Osteocyte (in vitro differentiated cells): ENCODE measurements at places on chromosomes 12 and 14. TPM values are rescaled to one million over a fixed set of nuclear protein-coding genes. Genes with fewer than 3 reads are reported as not detected.
A peak's percentile ranks its signal among the peaks of the same experiment; 100 is the strongest.

GRCh38 chr12:119036878-119037825 is 55.8 kb downstream of the SRRM4 start:
- H3K27me3 ChIP-seq, result no peaks in the 10 kb centered on the region
- H3K4me1 ChIP-seq, result no peaks in the 10 kb centered on the region
- no peak for DNase-seq
- H3K27ac ChIP-seq, result no peak overlapping the region

Gene CLEC4C
- not detected in 2 replicates for total RNA-seq

GRCh38 chr12:59382282-59383078 is 213.3 kb upstream of the SLC16A7 start:
- peak overlapping the region; percentile 9 for H3K27ac ChIP-seq
- peaks cover 2% of the 10 kb centered on the region for H3K27me3 ChIP-seq
- no peak for DNase-seq
- peak overlapping the region; percentile 0 for H3K4me3 ChIP-seq

Gene SSPN
- total RNA-seq, result 19.2 and 23.3 TPM in 2 replicates

Gene SLC39A9
- 72.8 and 76.9 TPM in 2 replicates for total RNA-seq

DNA sequence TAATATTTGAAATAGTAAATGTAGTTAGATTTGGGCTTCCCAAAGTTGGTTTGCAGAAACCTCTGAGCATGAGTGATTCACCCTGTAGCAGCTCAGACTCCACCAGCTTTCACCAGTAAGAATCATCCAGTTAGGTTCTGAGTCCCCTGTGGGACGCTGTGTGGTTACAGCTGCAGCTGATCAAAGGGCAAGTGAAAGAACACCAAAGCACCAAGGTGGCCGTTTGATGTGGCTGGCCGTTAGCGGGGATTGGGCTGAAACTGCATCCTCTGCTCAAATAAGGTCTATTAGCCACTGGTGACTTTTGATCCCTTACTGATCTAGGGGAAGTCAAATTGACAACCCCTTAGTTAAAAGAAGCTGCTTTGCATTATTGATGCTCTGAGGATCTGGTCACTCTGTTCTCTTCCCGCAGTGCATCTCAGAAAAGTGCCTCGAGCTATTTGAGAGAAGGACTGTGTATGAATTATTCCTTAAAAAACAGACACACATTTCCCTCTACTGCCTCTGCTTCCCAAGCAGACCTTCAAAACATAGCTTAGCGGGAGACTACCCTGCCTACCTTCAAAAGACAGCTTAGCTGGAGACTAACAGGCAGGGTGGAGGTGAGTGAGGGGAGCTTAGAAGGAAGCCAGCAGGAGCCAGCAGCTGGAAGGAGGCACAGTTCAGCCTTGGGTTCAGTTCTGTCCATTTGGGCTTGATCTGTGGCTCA is 3.7 kb downstream of the ABHD12B start:
- H3K27ac ChIP-seq, result no peak overlapping the region
- peaks cover 23% of the 10 kb centered on the region for H3K4me1 ChIP-seq
- no peak for DNase-seq
- no peak overlapping the region for H3K4me3 ChIP-seq

GRCh38 chr12:3966376-3966775 is 93.2 kb upstream of the PARP11 start:
- no peaks in the 10 kb centered on the region for H3K36me3 ChIP-seq
- no peaks in the 10 kb centered on the region for H3K27me3 ChIP-seq
- no peaks in the 10 kb centered on the region for H3K4me1 ChIP-seq
- no peak overlapping the region for H3K27ac ChIP-seq
- no peak for DNase-seq
- no peak overlapping the region for H3K4me3 ChIP-seq

DNA sequence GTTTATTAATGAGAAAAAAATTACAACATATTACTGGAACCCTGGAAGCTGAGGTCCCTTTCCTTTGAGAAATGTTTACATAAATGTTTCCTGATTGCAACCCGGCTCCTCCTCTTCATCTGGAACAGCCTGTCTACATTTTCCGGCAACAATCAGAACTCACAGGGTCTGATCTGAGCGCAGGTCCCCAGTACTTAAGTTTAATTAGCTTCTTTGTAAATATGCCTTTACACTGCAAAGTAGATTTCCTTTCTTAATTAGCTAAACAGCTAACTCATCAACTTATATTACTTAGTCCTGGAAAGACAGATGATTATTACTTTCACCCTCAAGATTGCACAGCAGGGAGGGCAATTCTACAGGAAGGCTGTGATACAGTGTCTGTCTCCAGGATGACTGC is 213.0 kb downstream of the MON2 start:
- H3K36me3 ChIP-seq, result peaks cover 31% of the 10 kb centered on the region
- H3K4me3 ChIP-seq, result no peak overlapping the region
- no peak overlapping the region for H3K27ac ChIP-seq
- no peak for DNase-seq
- no peaks in the 10 kb centered on the region for H3K27me3 ChIP-seq
- peaks cover 19% of the 10 kb centered on the region for H3K4me1 ChIP-seq

DNA sequence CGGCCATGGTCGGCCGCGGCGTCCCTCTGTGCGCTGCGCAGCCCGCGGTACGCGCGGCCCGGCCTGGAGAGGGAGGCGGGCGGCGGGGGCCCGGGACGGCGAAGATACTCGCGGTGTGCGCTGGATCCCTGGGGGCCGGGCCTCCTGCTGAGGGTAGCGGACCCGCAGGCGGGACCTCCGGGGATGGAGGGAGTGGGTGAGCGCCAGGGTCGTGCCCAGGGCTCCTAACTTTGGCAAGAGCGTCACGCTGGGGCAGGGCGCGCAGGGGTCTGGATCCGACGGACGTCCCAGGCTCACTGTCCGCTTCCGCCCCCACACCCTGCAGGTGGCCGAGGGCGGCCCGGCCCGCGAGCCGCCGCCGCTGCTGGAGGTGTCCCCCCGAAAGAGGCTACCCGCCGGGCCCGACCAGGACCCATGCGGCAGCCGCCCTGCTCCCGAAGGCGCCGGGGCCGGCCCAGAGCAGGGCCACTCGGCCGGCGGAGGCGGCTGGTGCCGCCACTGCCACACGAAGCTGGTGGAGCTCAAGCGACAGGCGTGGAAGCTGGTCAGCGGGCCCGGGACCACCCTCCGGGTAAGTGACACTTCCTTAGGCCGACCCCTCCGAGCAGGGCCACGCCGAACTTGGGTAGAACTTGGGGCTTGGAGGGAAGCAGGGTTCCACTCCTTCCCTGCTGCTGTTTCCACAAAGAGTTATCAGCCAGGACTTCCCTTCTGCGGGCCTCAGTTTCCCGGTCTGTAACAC is 502 bp downstream of the KIF26A start:
- no peaks in the 10 kb centered on the region for H3K36me3 ChIP-seq
- peaks cover 22% of the 10 kb centered on the region for H3K4me1 ChIP-seq
- peaks cover 22% of the 10 kb centered on the region for H3K27me3 ChIP-seq

DNA sequence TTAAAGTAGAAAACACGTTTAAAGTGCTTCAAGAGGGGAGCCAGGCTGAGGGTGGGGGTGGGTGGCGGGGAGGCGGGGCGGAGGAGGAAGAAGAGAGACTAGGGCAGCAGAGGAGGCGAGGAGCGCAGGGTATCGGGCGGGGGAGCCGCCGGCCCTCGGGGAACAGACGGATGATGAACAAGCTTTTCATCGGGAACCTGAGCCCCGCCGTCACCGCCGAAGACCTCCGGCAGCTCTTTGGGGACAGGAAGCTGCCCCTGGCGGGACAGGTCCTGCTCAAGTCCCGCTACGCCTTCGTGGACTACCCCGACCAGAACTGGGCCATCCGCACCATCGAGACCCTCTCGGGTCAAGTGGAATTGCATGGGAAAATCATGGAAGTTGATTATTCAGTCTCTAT is 39.2 kb downstream of the ZCRB1 start:
- H3K36me3 ChIP-seq, result no peaks in the 10 kb centered on the region
- no peak overlapping the region for H3K27ac ChIP-seq
- no peak overlapping the region for H3K4me3 ChIP-seq
- peaks cover 4% of the 10 kb centered on the region for H3K4me1 ChIP-seq

GRCh38 chr12:13288937-13289652 is 92.6 kb downstream of the EMP1 start:
- H3K27me3 ChIP-seq, result peaks cover 18% of the 10 kb centered on the region
- H3K4me3 ChIP-seq, result no peak overlapping the region
- no peak for DNase-seq
- H3K4me1 ChIP-seq, result no peaks in the 10 kb centered on the region
- H3K36me3 ChIP-seq, result no peaks in the 10 kb centered on the region
- no peak overlapping the region for H3K27ac ChIP-seq

Gene POTEM
- total RNA-seq, result not detected in 2 replicates

DNA sequence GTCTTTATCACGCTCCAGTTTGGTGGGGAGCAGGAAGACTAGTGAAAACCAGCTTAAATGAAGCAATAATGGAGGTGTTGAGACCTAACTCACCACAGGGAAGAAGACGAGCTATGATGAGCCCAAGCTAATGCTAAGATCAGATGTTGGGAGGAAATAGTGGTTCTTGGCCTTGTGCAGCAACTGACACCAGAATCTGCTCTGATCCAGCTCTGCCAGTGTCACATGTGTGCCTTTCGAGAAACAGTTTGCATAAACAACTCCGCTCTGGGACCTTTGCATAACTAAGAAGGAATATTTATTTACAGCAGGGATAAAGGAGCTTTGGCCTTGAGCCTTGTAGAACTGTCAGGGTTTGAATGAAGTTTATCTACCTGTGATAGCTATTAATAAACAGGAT is 369.4 kb upstream of the CCDC196 start:
- DNase-seq, result no peak
- H3K36me3 ChIP-seq, result no peaks in the 10 kb centered on the region
- no peak overlapping the region for H3K4me3 ChIP-seq
- no peaks in the 10 kb centered on the region for H3K4me1 ChIP-seq
- H3K27ac ChIP-seq, result no peak overlapping the region
- no peaks in the 10 kb centered on the region for H3K27me3 ChIP-seq

Gene MYO1A
- not detected in 2 replicates for total RNA-seq

Gene ZNF664
- 133 and 134 TPM in 2 replicates for total RNA-seq

DNA sequence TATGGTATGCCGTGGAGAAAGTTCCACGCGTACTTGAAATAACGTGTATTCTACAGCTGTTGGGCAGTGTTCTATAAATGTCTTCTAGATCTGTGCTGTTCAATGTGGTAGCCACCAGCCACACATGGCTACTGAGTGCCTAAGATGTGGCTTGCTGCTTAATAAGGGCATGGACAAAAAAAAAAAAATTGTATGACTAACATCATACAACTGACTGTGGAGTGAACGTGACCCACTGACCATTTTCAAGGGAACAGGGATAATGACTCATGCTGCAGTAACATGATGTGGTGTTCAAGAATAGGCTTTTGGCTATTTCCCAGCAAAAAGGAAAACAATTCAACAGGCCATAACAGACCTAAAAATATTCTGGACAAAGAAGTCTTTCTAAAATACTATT is 13.0 kb downstream of the ATG14 start:
- no peak for DNase-seq
- H3K36me3 ChIP-seq, result peaks cover 12% of the 10 kb centered on the region
- peaks cover 18% of the 10 kb centered on the region for H3K4me1 ChIP-seq
- peak overlapping the region; percentile 55 for H3K27ac ChIP-seq
- H3K27me3 ChIP-seq, result no peaks in the 10 kb centered on the region

DNA sequence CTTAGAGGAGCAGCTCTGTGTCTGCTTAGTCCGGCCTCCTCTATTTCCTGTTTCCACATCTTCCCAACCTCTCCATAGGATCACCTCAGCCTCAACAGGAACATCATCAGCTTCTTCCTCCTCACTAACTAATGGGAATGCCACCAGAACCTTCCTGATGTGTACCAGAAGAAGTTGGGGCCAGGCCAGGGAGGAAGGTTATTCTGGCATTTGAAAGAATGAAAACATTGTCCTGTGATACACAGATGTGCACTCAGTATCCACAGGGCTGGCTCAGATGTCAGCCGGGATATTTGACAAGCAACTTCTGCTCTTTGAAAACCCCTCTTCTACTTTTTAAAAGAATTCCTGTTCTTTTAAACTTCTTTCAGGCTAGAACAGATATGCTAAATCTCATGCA is 63.6 kb downstream of the TMEM30B start:
- no peak for DNase-seq
- no peaks in the 10 kb centered on the region for H3K27me3 ChIP-seq
- no peak overlapping the region for H3K4me3 ChIP-seq

Gene TAS2R20
- total RNA-seq, result 2.3 and 2.8 TPM in 2 replicates

GRCh38 chr12:68239309-68239982 is 13.8 kb upstream of the IL26 start:
- peaks cover 28% of the 10 kb centered on the region for H3K4me1 ChIP-seq
- no peaks in the 10 kb centered on the region for H3K36me3 ChIP-seq
- no peak for DNase-seq
- peak overlapping the region; percentile 59 for H3K27ac ChIP-seq
- H3K27me3 ChIP-seq, result peaks cover 8% of the 10 kb centered on the region

Gene KLHDC1
- total RNA-seq, result 5.3 and 5.8 TPM in 2 replicates

DNA sequence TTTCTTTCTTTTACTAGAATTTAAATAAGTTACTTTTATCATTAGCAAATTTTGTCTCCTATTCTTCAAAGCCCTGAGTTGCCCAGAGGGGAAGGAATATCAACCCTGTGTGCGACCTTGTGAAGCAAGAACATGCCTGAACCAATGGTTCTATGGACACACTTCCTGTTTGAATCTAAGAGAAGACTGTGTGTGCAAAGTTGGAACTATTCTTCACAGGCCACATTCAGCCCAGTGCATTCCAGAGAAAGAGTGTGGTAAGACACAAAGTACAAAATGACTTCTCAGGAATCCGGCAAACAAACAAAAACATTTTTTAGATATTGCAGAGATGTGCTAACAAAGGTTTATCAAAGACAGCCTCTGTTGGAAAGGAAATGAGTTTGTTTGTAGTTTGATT is 90.8 kb upstream of the PTPRQ start:
- H3K4me3 ChIP-seq, result no peak overlapping the region
- peaks cover 18% of the 10 kb centered on the region for H3K4me1 ChIP-seq
- peak overlapping the region; percentile 19 for H3K27ac ChIP-seq
- no peaks in the 10 kb centered on the region for H3K27me3 ChIP-seq
- no peak for DNase-seq

- no peak overlapping the region for H3K4me3 ChIP-seq
- no peaks in the 10 kb centered on the region for H3K27me3 ChIP-seq
- DNase-seq, result no peak
- peaks cover 20% of the 10 kb centered on the region for H3K4me1 ChIP-seq
- no peaks in the 10 kb centered on the region for H3K36me3 ChIP-seq
These were observed 182.8 kb downstream of the NUAK1 start for GRCh38 chr12:105955976-105956375.

Gene SP1
- 77.0 and 83.3 TPM in 2 replicates for total RNA-seq

DNA sequence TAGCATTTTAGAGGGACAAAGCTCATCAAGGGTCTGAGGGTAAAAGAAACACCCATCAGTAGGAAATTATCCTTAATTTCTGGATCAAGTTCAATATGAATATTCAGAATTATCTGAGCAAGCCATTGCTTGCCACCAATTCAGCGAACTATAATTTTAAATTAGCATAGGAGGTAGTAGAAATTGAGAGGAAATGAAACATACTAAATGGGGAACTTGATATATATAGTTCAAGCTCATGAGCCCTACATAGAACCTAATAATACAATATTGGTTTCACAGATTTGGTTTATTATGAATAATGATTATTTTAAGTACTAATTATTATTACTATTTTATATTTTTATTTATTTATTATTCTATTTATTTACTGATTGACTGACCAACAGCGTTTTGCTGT is 42.1 kb upstream of the GXYLT1 start:
- no peak overlapping the region for H3K4me3 ChIP-seq
- peaks cover 19% of the 10 kb centered on the region for H3K36me3 ChIP-seq
- no peaks in the 10 kb centered on the region for H3K27me3 ChIP-seq
- no peak overlapping the region for H3K27ac ChIP-seq
- H3K4me1 ChIP-seq, result peaks cover 2% of the 10 kb centered on the region

GRCh38 chr12:59980476-59980875 is 384.6 kb downstream of the SLC16A7 start:
- peaks cover 3% of the 10 kb centered on the region for H3K36me3 ChIP-seq
- peak overlapping the region; percentile 39 for H3K27ac ChIP-seq
- no peak for DNase-seq

Gene IRAK3
- 0.21 and 0.32 TPM in 2 replicates for total RNA-seq
